ENCODE measurements at places on chromosomes 4 and X.

- DNase-seq = no peak
Measured at GRCh38 chrX:68018248-68019203, 414.8 kb downstream of the OPHN1 start.

- DNase-seq = peak; percentile 60
Measured at GRCh38 chr4:76067652-76068286, 6.7 kb upstream of the ART3 start.

GRCh38 chr4:141207961-141208360 is 12.7 kb upstream of the ZNF330 start:
- DNase-seq = no peak

DNA sequence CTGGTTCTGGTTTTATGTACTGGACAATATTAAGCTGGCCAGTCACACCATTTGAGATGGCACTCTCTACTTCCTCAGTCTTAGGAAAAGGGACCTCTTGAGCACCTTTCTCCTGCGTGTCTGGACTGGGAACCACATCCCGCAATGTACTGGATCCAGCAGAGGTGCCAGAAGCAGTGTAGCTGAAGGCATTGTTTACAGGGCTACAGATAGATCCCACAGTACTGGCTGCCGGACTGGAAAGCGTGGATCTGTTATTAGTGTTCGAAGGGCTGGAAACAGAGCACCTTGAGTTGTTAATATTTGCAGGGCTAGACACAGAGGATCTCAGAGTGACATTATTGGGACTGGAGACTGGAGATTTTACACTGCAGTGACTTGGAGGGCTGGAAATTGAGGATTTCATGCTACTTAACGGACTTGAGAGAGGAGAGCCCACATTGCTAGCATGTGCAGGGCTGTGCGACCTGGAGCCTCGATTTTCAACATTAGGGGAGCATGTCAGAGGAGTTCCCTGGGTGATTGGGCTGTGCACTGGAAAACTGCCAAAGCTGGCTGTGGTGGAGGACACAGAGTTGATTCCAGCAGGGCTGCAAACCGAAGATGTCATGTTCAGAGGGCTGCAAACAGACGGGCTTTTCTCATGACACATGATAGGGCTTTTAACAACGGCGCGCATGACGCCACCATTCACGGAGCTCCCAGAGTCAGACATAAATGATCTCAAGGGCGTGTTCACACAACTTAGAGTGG is 6.4 kb downstream of the NR3C2 start:
- DNase-seq = no peak

DNA sequence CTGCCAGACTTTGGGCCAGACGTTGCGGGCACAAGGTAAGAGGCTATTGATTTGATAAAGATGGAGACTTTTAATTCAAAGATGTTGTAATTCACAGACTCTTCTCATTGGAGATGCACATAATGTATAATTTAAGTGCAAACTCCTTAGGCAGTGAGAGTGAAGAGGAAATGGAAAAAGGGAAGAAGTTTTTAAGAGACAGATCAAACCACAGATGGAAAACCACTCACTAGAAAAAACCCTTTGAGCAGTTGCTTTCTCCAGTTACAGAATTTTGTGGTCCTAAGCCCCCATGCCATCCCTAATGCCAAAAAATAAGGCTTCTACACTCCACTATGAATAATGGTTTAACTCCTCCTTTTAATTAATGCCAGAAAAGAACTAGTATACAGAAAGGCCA is 977.1 kb upstream of the PRKX start:
- DNase-seq = no peak

Data from activated CD4-positive, alpha-beta T cell treated with anti-CD3 and anti-CD28 coated beads for 24 hours (primary cell).